ENCODE measurements at places on chromosomes 16 and 17.
A peak's percentile ranks its signal among the peaks of the same experiment; 100 is the strongest.

- DNase-seq: no peak
Measured at GRCh38 chr17:81520021-81520901, 7.7 kb upstream of the ACTG1 start.

DNA sequence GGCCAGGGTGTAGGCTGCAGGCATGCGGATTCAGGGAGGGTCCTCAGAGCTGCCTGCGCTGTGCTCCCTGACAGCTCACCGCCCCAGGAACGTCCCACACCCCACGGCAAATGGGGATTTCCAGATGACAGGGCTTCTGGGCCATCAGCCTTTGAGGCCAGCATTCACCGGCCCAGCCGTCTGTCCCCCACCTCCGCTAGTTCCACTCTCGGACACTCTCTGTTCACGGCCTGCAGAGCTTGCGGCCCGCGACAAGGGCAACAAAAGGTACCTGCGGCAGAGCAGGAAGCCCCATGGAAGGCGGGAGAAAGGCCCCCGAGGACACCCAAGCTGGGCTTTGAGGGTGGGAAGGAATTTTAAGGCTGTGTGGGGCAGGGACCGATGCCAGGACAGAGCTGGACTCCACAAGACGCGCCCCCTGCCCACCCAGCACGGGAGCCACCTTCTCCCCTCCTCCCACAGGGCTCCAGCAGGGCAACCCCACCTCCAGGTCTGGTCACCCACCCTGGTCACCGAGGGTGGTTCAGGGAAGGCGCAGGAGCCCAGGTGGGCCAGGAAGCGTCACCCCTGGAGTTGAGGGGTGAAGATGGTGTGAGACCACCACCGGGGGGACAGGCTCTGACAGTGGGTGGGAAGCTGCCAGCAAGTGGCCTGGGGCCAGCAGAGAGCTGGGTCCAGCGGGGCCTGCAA, 5.6 kb upstream of the CYBA start:
- no peak for DNase-seq

- peak; percentile 56 for DNase-seq
Measured at GRCh38 chr17:978103-979093, 1.2 kb downstream of the NXN start.

GRCh38 chr17:81099888-81100287, 64.9 kb downstream of the BAIAP2 start:
- no peak for DNase-seq

DNA sequence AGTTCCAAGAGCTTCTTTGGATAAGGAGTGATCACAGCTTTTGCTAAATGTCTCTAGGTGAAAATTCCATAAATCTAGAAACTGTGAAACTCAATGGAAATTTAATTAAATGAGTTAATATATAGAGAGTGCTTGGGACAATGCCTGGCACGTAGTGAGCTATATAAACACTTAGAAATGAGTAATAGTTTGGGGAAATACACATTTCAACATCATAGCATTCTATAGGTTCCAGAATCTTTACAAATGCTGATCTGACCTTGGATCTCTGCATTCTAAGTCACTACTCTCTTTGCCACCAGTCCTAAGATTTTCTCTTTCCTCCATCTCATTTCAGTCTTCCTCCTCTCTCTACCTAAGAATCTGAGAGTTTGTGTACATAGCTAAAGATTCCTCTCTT, 175.6 kb downstream of the SOX9 start:
- DNase-seq: no peak

DNA sequence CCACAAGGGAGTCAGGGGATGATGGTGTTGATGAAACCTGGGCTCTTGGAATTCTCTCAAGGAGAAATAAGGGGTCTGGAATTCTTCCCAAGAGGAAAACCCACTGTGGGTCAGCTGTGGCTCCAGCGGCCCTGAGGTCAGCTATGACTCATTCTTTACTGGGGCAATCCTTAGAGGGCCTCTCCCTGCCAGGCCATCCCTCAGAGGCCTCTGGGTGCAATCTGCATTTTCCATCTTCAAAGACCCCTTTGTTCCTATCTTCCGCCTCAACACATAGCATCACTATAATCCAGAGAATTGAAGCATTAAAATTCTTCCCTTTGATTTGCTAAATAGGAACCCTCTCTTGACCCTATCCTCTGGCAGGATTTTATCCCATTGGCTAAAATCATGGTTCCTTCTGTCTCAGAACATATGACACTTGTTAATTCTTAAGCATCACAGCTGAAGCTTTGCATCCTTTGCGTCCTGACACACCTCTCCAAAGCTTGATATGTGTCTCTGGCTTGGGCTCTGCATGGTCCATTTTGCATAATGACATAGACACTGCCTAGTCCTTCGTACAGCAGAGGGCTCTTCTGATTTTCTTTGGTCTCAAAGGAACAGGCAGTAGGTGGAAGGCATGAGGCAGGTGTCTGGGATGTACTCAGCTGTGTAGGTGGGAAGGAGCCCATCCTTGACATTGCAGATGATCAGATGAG, 4.4 kb upstream of the KRT37 start:
- no peak for DNase-seq

DNA sequence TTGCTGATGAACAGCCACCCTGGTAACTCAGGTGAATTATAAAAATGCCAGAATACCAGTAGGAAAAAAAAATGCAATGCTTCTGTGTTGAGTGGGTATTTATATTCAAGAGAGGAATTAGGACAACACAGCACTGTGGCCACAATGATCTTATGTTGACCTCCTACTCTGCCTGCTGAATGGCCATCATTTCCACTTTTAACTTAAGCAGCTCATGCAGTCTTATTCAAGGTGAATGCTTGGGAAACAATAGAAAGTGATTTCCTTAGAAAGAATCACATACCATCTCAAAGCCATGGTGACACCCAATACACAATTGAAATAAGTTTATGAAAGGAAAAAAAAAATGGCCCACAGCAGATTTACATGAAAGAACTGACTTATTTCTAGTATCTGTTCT, 224.0 kb downstream of the CDH8 start:
- DNase-seq: no peak

- no peak for DNase-seq
Measured at GRCh38 chr16:50252082-50252611, 14.2 kb upstream of the ADCY7 start.

GRCh38 chr16:6618874-6619273, 713.8 kb upstream of the RBFOX1 start:
- no peak for DNase-seq

DNA sequence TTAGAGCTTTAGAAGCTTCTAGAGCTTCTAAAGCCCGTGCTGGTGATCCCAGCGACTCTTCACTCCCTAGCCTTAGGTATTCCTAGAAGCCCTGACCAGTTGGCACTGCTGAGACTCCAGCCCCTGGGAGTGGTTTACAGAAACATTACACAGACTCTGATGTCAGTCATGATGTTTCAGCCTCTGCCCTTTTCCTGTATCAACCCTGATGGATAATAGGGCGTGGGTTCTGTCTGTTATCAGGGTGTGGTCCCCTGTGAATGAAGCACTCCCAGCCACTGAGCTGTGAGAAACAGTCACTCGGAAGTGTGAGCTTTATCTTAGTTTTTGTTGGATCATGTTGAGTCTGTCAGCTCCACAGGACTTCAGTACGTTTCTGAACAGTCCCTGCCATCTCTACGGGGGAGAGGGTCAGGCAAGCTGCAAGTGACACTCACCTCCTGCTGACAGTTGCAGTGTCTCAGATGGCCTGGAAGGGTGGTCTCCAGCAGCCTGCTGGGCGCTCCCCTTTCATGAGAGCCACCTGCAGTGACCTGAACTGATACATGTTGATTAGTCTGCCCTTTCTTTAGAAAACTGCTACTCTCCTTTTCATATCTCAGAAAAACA, 12.8 kb downstream of the GOSR2 start:
- no peak for DNase-seq

GRCh38 chr17:58083491-58084316, 485 bp downstream of the DYNLL2 start:
- peak; percentile 86 for DNase-seq

GRCh38 chr16:4536391-4537106, 2.0 kb downstream of the CDIP1 start:
- no peak for DNase-seq

DNA sequence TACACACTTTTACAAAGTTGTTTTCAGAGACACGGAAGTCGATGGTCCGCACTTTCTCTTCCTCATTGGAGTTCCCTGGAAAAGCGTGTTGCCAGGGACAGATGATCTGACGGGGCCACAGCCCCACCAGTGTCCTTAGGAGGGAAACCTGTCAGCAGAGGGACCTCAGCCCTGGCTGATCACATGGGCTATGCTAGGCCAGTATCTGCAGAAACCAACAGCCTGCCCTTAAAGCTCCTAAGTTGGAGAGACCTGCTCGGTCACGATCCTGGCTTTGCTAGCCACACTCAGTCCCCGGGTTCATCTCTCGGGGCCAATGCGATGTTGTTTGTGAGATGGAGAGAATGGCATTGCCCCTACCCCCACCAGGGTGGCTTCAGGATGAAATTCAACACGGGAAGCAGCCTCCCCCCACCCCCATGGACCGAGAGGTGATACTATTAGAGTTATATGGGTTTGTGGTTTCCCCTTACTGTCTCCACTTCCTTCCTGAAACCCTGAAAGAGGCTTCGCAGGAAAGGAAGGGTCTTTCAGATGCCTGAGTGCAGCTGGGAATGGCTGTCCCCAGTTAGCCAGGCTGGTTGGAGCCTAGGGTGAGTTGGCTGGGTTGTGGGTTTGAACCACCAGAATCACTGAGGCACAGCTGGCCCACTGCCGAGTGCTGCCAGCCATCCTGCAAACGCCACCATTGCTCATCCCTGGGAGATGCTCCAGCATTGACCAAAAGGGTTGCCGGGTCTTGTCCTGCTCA, 16.6 kb downstream of the RMI2 start:
- no peak for DNase-seq

DNA sequence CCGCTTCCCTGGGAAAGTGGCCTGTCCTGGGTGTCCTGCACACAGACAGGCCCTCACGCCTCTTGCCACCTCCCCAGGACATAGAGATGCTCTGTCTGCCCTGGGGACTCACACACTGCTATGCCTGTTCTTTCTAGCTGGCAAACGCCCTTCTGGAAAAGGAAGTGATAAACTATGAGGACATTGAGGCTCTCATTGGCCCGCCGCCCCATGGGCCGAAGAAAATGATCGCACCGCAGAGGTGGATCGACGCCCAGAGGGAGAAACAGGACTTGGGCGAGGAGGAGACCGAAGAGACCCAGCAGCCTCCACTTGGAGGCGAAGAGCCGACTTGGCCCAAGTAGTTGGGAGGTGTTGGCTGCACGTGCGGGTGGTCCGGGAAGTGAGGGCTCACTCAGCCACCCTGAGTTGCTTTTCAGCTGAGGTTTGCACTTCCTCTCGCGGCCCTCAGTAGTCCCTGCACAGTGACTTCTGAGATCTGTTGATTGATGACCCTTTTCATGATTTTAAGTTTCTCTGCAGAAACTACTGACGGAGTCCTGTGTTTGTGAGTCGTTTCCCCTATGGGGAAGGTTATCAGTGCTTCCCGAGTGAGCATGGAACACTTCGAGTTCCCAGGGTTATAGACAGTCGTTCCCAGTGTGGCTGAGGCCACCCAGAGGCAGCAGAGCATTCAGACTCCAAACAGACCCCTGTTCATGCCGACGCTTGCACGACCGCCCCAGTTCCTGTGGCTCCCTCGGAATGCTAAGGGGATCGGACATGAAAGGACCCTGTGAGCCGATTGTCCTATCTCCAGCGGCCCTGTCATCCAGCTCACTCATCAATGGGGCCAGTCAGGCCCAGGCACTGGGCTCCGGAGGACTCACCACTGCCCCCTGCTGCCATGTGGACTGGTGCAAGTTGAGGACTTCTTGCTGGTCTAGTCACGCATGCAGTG, 3.5 kb upstream of the RPL13 start:
- DNase-seq: peak; percentile 83

DNA sequence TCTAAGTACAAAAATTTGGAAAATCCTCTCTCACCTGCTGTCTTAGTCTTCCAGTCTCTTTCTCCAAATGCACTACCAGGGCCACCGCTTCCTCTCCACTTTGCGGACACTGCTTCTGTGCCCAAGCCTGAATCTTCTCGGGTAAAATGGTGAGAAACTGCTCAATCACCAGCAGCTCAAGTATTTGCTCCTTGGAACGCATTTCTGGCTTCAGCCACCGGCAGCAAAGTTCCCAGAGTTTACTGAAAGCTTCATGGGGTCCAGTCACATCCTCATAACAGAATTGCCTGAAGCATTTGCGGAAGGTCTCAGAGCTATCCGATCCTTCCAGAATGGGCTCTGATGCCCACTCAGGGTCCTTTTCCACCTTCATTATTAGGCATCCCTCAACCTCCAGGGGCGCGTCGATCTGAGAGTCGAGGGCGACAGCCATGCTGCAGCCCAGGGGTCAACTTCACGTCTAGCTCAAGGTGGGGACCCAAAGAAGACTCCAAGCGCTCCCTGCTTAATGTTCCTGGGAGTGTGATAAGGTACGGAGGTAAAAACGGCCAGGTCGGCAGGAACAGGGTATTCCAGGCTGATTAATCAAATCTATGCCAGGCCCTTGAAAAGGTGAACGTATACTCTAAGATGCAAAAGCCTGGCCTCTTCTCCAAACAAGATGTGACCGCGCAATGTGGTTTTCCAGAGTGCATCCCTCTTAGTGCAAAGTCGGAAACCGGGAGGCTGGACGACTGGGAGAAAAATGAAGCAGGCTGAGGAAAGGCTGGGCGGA, 763 bp downstream of the ZKSCAN2 start:
- peak; percentile 48 for DNase-seq

DNA sequence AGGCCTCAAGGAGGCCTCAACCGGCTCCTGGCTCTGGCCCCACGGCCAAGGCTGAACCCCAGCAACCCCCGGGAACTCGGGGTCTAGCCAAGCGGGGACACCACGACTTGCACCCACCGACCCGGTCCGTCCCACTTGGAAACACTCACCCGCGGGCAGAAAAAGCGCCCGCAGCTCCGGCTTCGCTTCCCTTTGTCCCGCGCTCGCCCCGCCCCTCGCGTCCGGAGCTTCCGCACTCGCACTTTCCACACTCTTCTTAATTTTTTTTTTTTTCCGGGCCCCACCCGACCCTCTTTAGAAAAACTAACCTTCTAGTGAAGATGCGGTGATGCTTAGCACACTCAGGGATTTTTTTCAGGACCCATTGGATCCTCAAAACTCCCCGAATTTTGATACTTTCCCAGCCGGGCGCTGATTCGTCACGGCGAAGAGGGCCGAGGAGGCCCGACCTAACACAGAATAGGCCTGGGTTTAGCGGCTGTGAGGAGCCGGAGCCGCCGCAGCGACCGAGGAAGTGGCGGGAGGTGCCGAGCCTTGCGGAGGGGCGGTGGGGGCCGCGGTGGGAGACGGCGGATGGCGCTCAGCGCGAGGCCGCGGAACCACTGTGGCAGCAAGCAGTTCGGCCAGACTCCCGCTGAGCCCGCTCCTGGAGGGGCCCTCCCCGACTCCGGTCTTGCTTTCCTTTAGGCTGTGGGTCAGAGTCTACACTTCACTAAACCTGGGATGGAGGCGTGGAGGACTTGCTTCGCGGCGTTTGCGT, at the start of gene SMARCE1:
TSS of gene SMARCE1 (minus strand) at position 195 of the 760 bp plus-strand sequence. CDS start 2,016 bp downstream, outside the sequence.
- DNase-seq: peak; percentile 91
